ENCODE measurements at places on chromosomes 4 and X. TPM values are rescaled to one million over a fixed set of nuclear protein-coding genes. Genes with fewer than 3 reads are reported as not detected.

DNA sequence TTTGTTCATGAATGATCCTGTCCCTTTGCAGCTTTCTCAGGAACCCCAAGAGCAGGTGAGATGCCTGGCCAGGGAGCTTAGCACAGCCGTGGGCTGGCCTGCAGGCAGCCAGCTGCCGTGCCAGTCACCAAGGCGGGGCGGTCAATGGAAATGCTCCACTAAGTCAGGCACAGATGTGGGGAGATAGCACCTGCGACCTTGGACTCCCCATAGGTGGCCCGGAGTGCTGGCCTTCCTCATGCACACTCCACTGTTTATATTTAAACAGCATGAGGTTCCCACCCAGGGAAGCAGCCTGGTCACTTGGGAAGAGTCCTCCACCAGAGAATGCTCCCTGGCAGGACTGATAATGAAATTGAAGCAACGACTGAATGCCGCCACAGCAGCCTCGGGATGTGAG lies 14.2 kb upstream of the ADRA2C start:
- no peak for DNase-seq

- DNase-seq = no peak
Observed at GRCh38 chr4:184102927-184103326, 114.7 kb downstream of the ENPP6 start.

TREX2 gene
- not detected for total RNA-seq

ART3 gene
- 0.78 TPM for total RNA-seq

- no peak for DNase-seq
Observed at GRCh38 chr4:16837475-16837874, 61.0 kb downstream of the LDB2 start.

GRCh38 chrX:118468122-118468521 lies 27.5 kb upstream of the DOCK11 start:
- DNase-seq = no peak

XKRX gene
- 0.16 TPM for total RNA-seq

Data from occipital lobe (tissue), 3 donors.